ENCODE measurements at places on chromosomes 5 and 9.
A peak's percentile ranks its signal among the peaks of the same experiment; 100 is the strongest.

DNA sequence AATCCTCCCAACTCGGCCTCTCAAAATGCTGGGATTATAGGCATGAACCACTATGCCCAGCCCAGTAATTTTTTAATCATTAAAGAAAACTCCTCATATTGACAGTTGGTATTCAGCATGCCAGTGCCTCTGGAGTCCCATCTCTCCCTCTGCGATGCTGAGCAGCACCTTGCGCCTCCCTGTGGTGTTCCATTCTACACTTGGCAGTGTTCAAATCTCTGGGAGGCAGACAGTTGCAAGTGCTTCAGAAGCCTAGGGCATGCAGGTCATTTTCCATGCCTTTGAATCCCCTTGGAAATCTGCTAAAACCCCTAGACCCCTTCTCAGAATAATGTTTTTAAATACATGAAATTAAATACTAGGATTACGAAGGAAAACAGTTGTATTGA is 41.3 kb downstream of the GARNL3 start:
- DNase-seq = no peak

GRCh38 chr9:107198718-107199117 is 84.4 kb upstream of the RAD23B start:
- DNase-seq = no peak

DNA sequence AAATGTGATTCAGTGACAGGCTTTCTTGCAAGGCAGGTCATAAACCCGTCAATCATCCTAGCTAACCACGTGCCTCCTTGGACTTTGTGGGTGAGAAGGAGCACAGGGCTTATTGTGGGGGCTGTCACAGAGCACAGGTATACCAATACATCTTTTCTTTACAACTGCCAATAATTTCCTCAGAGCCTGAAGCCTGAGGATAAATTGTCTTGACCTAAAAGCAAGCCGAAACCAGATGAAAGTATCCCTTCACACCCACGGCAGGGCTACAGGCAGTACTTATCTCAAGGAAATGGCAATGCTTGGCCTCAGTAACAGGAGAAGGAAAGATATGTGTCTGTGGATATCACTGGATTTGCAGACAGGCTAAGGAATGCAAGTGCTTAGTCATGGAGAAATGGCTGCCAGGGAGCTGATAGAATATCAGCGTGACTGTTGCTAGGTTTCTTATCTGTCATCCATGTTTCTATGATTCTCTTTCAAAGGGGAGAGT is 90.3 kb upstream of the ZNF366 start:
- peak; percentile 68 for DNase-seq

- no peak for DNase-seq
Observed at GRCh38 chr9:36803961-36804360, 230.1 kb downstream of the PAX5 start.

GRCh38 chr5:154265197-154265773 is 74.8 kb downstream of the GALNT10 start:
- DNase-seq = no peak

DNA sequence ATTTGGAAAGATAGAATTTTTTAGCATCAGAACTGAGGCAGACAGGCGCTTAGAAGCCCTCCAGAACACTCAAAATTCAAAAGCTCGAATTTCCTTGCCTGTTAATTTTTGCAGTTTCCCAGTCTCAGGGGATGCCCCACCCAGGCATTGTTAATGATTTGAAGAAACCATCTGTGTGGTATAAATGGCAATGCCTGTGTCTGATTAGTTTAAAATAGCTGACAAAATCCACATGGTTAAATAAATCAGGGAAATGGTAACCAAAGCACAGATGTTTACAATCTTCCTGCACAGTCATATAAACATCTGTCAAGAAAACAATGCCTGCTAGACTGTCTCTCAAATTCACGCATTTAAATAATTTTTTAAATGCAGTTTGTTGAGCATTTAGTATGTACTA is 185.2 kb upstream of the RGMB start:
- DNase-seq = no peak

- DNase-seq = no peak
Observed at GRCh38 chr5:98402130-98402529, 371.3 kb upstream of the RGMB start.

DNA sequence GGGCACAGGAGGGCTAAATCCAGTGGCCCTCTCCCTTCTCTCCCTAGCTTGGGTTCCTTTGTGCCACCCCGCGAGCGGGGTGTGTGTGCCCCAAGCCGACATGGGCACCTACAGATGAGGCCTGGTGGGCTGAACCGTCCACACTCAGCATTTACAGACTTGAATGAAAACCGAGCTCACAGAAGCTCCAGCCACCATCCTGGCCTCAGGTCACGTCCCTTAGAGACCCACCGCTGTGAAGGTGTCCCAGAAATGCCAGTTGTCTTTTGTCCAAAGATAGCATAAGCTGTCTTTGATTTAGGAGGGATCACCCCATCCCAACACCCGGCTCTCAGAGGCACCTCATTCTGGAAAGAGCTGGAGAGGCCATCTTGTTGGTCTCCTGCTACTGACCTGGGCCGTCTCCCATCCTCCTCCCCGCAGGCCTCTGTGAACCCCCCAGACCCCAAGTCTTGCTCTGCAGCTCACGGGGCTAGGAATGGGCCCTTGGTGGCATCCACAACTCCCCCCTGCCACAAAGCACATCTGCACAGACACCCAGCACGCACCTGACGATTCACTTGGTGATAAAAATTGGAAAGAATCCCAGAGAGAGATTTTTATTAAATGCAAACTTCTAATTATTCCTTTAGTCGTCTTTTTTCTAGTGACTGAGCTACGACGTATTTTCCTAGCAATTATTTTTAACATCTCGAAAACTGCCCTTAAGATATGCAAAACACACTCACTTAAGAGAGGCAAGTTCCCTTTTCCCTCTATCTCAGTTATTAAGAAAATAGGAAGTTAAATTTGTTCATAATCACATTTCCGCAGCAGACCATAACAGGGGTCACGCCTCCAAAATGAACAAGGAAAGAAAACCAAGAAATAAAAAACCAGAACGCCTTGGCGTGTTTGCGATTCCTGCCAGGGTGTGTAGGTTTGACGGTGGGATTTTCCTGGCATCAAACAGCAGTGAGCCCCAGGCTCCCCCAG is 80.5 kb upstream of the LMX1B start:
- no peak for DNase-seq

DNA sequence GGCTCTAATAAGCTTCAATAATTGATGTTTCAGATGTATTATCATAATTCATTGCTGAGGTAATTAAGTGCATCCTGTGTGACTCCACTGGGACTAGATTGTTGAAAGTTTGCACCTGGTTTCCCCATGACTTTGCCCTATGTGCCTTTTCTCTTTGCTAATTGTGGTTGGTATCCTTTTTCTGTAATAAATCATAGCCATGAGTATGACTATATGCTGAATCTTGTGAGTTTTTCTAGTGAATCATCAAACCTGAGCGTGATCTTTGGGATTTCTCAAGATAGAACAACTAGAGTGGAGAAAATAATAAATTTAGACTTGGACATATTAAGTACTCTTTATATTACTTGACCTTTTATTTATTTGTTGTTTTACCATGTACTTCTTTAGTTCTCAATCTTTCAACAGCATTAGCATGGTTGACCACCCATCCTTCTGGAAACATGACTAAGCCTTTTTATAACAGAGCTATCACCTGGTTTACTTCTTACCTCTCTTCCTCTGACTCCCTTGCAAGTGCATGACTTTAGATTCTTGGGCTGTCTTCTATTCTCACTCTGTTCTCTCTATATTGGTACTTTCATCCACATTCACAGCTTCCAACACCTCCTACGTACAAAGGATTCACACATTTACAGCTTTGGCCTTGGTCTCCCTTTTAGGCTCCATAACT is 239.6 kb upstream of the TAS2R1 start:
- DNase-seq = no peak

DNA sequence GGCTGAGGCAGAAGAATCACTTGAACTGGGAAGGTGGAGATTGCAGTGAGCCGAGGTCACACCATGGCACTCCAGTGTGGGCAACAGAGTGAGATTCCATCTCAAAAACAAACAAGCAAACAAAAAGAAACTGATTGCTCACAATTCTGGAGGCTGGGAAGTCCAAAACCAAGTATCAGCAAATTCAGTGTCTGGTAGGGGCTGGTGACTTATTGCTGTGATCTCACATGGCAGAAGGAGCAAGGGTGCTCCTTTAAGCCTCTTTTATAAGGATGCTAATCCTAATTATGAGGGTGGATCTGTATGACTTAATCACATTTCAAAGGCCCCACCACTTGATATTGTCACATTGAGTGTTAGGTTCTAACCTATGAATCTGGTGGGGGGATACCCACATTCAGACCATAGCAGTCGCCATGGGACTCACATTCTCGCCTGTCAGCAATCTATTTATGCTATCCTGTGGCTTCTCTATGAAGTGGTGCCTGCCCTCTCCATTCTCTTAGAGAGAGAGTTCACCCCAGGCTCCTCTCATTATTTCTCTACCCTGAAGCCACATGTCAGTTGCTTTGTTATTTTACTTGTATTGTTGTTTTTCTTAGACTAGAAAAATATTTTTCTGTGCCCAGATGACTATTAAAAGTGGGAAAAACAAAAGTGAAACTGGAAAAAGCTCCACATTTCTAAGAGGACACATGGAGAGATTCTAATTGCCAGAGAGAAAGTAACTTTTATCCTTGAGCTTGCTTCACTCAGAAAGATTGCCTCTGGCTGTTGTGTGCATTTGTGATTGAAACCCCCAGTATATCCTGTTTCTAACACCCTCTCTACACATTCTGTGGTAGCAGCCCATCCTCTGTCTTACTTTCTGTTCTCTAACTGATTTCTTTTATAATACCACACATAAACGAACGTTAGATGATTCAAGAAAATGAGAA is 18.8 kb upstream of the PRLR start:
- DNase-seq = no peak

GRCh38 chr9:110707419-110707818 is 38.8 kb downstream of the MUSK start:
- DNase-seq = no peak

- DNase-seq = peak; percentile 35
Observed at GRCh38 chr9:91001146-91001611, 199.6 kb downstream of the SYK start.

DNA sequence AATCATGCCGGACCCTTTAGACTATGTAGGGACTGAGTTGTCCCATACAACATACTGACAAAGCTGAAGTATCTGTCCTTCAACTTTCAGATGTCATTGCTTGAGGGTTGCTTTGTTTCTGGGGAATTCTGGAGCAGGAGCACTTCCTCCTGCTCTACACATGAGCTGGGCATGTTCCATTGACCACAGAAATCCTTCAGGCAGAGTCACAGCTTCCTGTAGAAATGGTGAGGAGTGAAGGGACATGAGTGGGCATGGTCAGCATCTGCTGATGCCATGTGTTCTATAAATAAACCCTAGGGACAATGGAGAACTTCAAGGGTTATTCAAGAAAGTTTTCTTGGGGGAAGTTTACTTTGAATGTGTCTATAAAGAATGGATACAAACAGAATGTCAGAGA is 296.6 kb upstream of the FBXL7 start:
- no peak for DNase-seq

GRCh38 chr5:123875561-123876275 is 363.7 kb downstream of the CSNK1G3 start:
- DNase-seq = no peak

DNA sequence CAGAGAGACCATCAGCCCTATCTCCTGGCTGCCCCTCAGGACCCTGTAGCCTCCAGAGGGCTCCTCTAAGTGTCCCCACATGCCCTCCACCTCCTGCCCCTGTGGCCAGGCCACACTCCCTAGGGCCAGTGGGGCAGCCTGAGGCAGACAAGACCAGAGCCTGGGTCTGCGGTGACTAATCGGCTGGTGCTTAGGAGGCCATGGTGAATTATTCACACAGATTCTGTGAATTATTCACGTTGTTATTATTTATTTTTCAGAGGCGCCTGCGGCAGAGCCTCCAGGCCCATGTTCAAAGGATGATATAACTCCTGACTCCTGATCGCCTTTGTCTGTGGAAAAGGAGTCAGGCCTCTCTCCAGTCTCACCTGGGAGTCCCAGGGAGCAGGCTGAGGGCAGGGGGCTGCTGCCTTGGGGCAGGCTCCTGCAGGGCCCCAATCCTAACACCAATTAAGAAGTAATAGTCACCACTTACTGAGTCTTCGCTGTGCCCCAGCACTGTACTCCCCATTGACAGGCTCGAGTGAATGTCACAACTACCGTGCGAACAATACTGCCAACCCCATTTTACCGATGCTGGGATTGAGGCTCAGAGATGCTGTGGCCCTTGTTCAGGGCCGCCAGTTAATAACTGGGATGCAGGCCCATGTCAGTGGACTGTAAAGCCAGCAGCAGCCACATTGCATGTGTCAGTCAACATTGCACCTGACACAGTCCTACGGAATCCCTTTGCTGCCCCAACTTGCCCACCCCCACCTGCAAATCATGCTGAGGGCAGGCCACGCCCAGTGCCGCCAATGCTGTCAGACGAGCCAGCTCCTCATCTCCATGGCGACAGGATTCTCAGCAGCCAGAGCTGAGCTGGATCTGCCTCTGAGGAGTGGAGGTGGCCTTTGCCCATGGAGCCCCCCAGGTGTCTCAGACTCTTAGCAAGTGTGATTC is 94.9 kb downstream of the PCDH1 start:
- no peak for DNase-seq

- DNase-seq = no peak
Observed at GRCh38 chr5:31106278-31106677, 87.2 kb upstream of the CDH6 start.

GRCh38 chr5:135747824-135748223 is 86.6 kb upstream of the SLC25A48 start:
- DNase-seq = no peak

GRCh38 chr5:151126199-151126645 is 31.4 kb downstream of the ANXA6 start:
- peak; percentile 60 for DNase-seq

- DNase-seq = no peak
Observed at GRCh38 chr5:113098378-113098777, 121.8 kb downstream of the DCP2 start.

DNA sequence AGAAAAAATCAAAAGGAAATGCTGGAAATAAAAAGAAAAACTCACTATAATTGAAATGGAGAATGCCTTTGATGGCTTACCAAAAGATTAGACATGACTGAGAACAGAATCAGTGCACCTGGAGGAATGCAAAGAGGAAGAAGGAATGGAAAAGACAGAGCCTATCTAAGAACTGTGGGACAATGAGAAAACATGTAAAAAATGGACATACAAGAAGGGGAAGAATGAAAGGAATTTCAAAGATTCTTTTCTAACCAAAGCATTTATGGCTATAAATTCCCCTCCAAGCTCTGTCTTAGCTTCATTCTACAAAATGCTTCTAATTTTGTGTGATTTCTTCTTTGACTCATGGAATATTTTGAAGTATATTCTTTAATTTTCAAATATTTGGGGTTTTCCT is 47.5 kb upstream of the CLK4 start:
- no peak for DNase-seq

DNA sequence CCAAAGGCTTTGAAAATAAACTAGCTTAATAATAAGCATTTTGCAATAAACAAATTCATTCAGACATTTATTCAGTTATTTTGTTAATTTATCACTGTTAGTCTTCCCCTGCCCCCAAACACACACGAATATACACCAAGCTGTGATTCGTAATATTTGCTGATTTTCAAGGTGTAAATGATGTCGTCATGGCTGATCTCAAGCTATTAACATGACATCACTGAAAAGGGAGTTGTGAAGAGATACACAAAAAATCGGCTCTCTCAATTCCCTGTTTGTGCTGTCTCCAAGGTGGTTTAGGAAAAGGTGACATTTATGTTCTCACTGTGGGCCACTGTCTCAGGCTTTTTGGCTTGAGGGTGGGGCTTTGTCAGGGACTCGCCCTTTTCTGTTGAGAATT is 413.3 kb downstream of the CDH9 start:
- DNase-seq = no peak

GRCh38 chr9:96612966-96613589 is 6.6 kb downstream of the CDC14B start:
- no peak for DNase-seq

GRCh38 chr5:12910641-12911040 is 1006.4 kb upstream of the CTNND2 start:
- no peak for DNase-seq
